ENCODE measurements at places on chromosomes 12 and 14. TPM values are rescaled to one million over a fixed set of nuclear protein-coding genes. Genes with fewer than 3 reads are reported as not detected.

RASSF9 gene
- 1.3 TPM for total RNA-seq

BIN2 gene
- 1.0 TPM for total RNA-seq

MIPOL1 gene
- total RNA-seq: 27.0 TPM

NDUFA9 gene
- 16.9 TPM for total RNA-seq

FAM90A1 gene
- 0.26 TPM for total RNA-seq

CLMN gene
- 53.7 TPM for total RNA-seq

TCL1B gene
- total RNA-seq: not detected

LMNTD1 gene
- 21.4 TPM for total RNA-seq

JPH4 gene
- total RNA-seq: 0.99 TPM

SLC17A8 gene
- total RNA-seq: not detected

GRCh38 chr12:102527171-102527720 lies 46.9 kb upstream of the IGF1 start:
- no peak for DNase-seq

DNA sequence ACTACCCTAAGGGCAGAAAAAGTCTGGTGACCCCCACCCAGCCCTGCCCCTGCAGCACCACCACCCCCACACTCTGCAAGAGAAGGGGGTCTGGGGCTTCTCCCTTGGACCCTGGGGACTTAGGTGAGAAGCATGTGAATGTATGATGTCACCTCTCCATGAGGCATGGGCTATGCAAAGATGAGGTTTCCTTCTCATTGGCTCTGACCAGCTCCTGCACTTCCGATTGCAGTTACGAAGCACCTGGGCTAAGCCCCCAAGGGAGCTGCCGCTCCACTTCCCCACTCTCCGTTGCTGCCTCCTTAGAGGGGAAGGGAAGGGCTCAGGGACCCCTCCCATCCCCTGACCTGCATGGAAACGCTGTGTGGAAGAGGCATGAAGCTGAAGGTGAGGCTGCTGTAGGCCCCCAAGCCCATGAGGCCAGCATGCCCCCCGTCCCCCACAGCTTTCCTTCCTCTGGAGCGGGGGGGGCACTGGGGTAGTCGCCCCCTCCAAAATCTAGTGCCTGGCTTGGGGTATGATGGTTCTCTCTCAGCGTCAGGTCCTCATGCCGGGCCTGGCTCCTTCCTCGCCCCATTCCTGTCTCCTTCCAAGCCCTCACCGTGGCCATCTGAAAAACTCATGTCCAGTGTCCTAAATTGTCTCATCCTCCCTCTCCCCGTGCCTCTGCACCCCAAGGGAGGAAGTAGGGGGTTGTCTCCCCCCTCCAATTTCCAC lies 5.5 kb upstream of the DDX23 start:
- no peak for DNase-seq

DNA sequence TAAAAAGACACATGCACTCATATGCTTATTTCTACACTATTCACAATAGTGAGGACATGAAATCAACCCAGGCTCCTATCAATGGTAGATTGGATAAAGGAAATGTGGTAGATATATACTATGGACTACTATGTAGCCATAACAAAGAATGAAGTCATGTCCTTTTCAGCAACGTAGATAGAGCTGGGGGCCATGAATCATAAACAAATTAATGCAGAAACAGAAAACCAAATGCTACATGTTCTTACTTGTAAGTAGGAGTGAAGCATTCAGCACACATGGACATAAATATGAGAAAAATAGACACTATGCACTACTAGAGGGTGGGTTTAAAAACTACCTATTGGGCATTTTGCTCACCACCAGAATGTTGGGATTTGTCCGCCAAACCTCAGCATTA lies 278.0 kb upstream of the MIS18BP1 start:
- no peak for DNase-seq

GRCh38 chr14:81565441-81566290 lies 32.0 kb upstream of the SEL1L start:
- DNase-seq: peak; percentile 72

DNA sequence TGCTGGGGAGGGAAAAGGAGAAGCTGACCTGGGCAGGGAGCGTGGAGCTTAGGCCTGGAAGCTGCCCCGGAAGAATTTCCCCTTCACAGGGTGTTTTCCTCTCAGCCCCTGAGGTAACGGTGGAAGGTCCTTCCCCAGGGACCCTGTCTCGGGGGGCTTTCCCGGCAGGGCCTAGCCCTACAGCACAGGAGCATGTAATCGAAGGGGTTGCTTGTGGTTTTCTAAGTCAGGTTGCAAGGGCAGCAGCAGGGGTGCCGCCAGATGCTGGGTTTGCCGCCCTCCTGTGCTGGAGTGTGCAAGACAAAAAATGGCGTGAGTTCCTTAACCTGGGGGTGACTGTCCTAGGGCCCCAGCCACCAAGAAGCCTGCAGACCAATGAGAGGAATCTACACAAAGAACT lies 1.6 kb upstream of the KRT74 start:
- no peak for DNase-seq

- no peak for DNase-seq
These were observed 156.6 kb upstream of the CAND1 start for GRCh38 chr12:67112586-67112985.

- DNase-seq: no peak
These were observed 35.8 kb downstream of the ACSM4 start for GRCh38 chr12:7339675-7340074.

GRCh38 chr14:90301668-90302090 lies 30.1 kb downstream of the NRDE2 start:
- DNase-seq: no peak

- no peak for DNase-seq
These were observed 232.8 kb upstream of the ATP2B1 start for GRCh38 chr12:89941436-89941835.

- no peak for DNase-seq
These were observed 130.8 kb upstream of the TRHDE start for GRCh38 chr12:72141381-72141780.

DNA sequence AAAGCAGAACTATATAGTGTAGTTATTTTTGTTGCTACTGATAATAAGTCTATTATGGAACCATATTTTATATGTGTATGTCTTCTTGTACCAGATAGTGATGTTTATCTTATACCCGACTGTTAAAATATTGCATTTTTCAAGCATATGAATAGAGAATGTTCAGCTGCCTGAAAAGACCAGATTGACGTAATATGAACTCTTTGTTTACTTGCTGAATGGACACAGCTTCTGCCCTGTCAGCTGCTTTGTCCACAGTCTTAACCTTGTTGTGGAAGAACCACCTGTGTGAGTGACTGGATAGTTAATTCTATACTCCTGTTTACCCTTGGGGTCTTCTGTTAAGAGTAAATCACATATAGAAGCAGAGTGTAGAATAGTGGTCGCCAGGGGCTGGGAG lies 109.3 kb downstream of the LGR5 start:
- DNase-seq: no peak

- DNase-seq: peak; percentile 37
These were observed at the start of gene PRPH for GRCh38 chr12:49295082-49295936. PRPH (plus strand) TSS chr12:49295147; CDS start chr12:49295201, 54 bp downstream.

DNA sequence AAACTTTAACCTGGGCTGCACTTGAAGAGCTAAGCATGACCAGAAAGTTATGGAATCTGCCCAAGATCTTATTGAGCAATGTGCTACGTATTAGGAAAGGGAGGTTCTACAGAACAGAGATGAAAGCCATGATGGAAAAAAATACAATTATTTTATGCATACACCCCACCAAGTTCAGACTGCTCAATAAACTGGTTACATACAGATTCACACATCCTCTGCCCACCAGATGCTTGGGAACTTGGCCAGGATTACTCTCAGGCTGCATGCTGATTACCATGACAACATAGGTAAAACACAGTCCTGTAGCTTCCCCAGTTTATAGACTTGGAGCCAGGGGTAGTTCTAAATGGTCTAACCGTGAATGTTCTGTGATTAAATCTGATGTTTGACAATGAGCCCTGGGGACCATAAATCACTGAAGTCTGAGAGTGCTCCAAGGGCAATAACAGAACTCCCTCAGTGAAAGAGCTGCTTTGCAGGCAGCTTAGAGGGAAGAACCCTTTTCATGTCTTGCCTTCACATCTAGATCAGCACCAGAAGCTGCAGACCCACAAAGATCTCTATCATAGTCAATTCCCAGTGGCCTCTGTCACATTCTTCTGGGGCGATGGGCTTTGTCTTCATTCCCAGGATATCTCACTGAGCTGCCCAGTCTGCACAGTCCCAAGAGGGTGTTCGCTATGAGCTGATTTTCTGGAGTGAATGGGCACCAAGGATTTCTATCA lies 232.2 kb downstream of the EMP1 start:
- DNase-seq: no peak

GRCh38 chr14:53430870-53431269 lies 277.7 kb upstream of the DDHD1 start:
- DNase-seq: no peak

DNA sequence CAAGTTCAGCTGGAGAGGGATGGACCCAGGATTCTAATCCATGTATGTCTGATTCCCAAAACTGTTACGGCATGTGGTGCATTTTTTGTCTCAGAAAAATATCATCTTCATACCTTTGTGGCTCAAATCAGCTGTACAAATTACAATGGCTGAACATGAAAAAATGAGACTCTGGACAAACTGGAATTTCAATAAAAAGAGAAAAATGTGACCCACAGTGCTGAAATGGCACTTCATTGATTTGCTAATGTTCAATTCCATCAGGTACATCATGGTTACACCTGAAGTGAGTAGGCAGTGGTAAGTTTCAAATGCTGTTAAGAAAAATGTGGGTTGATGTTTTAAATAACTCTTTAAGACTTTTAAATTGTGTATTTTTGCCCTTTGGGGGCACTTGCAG lies 165.6 kb upstream of the CAND1 start:
- no peak for DNase-seq

GRCh38 chr12:25364529-25365339 lies 114.0 kb upstream of the KRAS start:
- DNase-seq: no peak

DNA sequence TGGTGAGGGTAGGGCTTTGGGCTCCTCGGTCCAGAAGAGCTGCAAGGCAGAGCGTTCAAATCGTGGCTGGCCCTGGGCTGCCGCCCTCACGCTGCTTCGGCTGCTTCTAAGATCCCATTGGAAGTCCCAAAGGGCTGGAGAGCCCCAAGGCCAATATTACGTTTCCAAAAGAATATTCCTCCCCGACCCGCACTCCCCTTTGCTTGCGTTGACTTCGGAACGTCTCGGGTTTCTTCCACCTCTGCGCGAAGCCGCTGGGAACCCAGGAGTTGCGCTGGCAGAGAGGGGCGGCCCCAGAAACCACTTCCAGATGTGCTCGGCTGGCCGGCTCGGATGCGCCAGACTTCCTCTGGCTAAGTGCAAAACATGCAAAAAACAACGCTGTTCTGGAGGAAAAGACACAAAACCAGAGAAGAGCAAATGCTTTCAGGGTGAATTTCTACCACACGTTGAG lies at the start of gene GLT8D2:
TSS of gene GLT8D2 (minus strand) at position 285 of the 454 bp plus-strand sequence. CDS start 30,539 bp downstream, outside the sequence.
- DNase-seq: peak; percentile 28

Measured in body of pancreas (tissue), 4 donors.